ENCODE measurements at places on chromosomes 1 and 21.
A peak's percentile ranks its signal among the peaks of the same experiment; 100 is the strongest.

- no peak for DNase-seq
Observed at GRCh38 chr1:2228694-2229036, 546 bp downstream of the SKI start.

GRCh38 chr1:198671136-198671535 is 32.3 kb downstream of the PTPRC start:
- no peak for DNase-seq

DNA sequence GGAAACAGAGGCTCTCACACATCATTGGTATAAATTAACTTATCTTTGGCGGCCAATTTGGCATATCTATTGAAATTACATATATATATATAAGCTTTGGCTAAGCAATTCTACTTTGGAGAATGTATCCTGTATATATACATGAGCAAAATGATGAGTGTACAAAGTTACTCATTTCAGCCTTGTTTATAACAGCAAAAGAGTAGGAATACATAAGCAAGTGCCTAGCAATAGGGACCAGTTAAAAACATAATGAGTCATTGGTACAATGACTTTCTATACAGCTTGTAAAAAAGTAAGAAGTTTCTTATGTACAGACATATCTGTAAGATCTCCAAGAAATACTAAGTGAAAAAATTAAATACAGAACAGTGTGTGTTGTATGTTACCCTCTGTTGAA is 190.8 kb downstream of the LTN1 start:
- DNase-seq, result no peak

DNA sequence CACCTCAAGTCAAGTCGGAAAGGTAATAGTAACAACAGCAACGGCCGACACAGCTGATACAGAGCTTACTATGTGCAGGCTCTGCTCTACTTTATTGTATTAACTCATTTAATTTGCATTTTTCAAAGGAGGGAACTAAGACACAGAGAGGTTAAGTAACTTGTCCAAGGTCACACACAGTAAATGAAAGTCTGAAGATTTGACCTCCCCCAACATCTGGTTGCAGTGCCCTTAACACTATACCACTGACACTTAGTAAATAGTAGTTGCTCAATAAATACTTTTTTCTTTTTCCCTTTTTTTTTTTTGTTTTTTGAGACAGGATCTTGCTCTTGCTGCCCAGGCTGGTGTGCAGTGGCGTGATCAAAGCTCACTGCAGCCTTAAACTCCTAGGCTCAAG is 39.2 kb downstream of the RAP1GAP start:
- DNase-seq, result no peak

GRCh38 chr21:30434033-30434631 is 4.1 kb downstream of the KRTAP13-4 start:
- DNase-seq, result peak; percentile 47

- DNase-seq, result no peak
Observed at GRCh38 chr21:33232291-33233034, 2.7 kb downstream of the IFNAR2 start.

- DNase-seq, result peak; percentile 55
Observed at GRCh38 chr1:77265180-77265579, 16.6 kb upstream of the AK5 start.

DNA sequence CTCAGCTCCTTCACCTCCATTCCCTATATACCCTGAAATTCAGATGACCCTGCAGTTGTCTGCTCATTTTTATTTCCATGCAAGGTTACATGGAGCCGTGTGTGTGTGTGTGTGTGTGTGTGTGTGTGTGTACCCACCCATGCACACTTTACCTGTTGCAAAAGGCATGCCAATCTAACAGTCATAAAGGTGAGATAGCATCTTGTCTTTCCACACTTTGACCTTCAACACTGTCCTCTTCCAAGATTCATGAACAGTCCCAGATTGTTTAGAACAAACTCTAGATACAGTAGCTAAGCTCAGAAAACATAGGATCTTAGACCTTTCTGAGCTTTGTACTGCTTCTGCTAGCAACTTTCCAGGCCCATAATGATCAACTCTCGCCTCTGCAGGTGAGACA is 9.5 kb downstream of the LRRN2 start:
- DNase-seq, result no peak

GRCh38 chr1:71792264-71792663 is 490.1 kb downstream of the NEGR1 start:
- DNase-seq, result no peak

DNA sequence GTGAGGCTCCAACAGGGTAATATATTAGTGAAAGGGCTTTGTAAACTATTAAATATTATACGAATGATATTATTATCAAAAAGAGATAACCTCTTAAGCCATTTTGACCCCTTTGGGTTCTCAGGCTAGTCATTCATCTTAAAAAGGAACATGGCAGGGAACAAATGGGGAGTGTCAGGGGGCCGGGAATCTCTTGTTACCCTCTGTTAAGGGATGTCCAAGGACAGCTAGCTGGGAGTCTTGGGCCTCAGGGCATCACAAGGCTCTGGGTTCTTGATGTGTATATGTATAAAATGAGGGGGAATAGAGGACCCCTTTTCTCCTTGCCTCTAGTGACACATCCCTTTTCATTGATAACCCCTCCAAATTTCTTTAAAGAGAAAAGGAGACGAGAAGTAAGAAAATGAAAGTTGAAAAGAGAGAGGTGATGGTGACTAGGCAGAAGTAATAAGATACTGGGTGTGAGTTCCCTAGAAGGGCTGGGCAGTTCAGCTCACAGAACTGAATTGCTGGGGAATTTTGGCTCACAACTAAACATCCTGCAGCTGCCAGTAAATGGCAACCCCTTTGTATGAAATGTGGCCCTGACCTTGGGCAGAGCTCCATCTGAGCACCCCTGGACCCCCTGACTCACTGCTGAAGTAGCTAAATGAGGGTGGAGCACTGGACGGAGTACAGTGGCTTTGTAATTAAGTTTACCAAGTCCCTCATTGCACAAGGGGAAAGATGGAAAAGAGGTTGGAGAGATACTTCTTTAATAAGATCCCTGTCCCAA is 20.0 kb upstream of the ZNF326 start:
- DNase-seq, result no peak

DNA sequence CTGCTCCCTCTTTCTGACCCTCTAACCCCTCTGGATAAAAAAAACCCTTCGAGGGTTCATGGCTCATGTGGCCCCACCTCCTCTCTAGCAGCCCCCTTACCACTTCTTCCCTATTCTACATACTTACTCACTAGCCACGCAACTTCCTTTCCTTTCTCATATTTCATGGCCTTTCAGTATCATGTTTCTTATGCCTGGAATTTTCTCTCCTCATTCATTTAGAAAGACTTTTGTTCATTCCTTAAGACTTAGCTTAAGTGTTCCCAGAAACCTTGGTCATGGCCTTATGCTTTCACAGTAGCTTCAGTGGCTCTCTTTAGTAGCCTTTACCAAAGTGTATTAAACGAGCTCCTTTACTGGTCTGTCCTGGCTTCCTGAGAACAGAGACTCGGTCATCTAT is 6.1 kb downstream of the ACP6 start:
- DNase-seq, result no peak

DNA sequence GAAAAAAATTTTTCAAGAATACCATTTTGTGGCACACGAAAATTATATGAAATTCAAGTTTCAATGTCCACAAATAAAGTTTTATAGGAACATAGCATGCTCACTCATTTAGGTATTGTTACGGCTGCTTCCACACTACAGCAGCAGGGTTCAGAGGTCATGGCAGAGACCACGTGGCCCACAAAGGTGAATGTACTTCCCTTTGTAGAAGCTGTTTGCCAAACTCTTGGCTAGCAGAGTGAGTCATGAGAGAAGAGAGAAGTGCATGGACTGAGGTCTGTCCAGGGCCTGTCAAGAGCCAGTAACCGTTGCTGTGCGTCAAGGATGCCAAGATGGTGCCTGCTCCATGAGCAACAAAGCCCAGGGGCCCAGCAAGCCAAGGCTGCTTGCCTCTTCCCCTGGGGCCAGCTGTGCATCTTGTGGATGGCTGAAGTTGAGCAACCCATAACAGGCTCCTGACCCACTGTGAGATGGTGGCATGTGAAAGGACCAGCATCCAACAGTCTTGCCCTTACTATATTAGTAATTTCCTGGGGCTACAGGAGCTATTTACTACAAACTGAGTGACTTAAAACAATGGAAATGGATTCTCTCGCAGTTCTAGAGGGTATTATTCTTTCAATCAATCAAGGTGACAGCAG is 64.8 kb upstream of the ATP5PO start:
- DNase-seq, result no peak

GRCh38 chr1:67777016-67777415 is 56.3 kb downstream of the GNG12 start:
- DNase-seq, result no peak

DNA sequence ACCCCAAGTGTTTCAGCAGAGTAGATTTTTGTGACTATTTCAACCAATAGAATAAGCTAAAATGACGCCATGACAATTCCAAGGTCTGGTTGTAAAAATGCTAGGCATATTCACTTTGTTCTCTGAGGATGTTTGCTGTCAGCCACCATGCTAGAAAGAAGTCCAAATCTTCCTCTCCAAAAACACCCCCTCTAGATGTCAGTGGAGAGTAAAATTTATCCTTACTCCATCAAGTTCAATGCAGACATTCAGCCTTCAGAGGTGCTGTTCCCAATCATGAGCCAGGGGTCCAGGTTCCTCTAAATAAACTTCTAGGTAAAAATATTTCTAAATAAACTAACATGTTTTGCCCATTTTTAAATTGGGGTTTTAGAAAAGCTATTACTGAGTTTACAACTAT is 395.4 kb upstream of the ADAMTS5 start:
- no peak for DNase-seq
